ENCODE measurements at places on chromosomes 11 and 22.

GRCh38 chr11:134714021-134714656 lies 302.1 kb upstream of the B3GAT1 start:
- no peak for DNase-seq

- no peak for DNase-seq
These were observed 1.0 kb upstream of the C11orf96 start for GRCh38 chr11:43941257-43941994.

DNA sequence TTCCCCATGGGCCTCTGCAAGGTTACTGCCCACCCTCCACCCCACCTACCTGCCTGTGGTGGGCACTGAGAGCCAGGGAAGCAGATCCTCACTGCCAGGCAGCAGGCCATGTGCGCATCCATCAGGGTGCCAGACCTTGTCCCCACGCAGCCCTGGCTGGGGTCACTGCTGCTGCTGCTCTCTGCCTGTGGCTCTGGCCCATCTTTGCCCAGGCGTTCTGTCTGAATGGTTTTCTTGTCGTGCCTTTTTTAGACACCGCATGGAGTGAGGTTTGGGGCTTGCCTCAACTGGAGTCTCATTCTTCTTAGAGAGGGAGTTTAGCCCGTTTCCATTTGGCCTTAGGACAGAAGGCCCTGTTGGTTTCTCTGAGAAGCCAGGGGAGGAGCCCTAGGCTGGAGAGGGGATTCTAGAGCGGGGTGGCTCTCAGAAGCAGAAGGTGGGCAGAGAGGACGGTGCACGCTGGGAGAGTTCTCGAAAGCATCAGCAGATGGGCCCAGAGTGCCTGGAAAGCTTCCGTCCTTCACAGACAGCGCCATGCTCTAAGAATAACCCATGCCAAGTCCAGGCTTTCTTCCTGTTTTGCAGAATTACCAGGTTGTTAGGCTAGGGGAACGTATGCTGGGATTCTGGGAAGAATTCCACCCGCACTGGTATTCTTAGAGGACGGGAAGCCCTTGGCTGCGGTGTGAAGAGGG lies 8.1 kb downstream of the TANGO2 start:
- no peak for DNase-seq

GRCh38 chr11:128644576-128644975 lies 49.3 kb upstream of the FLI1 start:
- DNase-seq = no peak

DNA sequence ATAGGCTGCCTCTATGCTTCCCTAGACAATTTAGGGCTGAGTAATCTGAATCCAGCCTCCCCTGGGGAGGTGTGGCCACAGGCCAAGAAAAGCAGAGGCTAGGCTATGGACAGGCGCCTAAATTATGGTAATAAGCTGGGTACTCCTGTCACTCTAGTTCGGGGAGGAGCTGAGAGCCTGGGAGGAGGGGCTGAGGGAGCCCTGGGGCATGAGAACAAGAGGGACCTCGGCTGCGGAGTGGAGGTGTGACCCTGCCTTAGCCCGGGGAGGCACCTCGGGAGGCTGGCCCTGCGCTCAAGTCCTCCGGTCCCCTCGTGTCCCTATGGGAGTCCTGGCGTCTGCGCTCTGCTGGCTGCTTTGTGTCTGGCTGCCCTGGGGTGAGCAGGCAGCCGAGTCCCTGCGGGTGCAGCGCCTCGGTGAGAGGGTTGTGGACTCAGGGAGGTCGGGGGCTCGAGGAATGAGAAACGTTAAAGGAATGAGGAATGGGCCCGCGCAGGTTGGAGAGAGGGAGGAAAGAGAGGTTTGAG lies at the start of gene OTOG:
TSS of gene OTOG (plus strand) at position 209 of the 527 bp plus-strand sequence. CDS start at position 323, 114 bp downstream.
- no peak for DNase-seq

- DNase-seq = no peak
These were observed 69.7 kb upstream of the CDON start for GRCh38 chr11:126132319-126132718.

- DNase-seq = no peak
These were observed 64.2 kb downstream of the FLI1 start for GRCh38 chr11:128757886-128758612.

DNA sequence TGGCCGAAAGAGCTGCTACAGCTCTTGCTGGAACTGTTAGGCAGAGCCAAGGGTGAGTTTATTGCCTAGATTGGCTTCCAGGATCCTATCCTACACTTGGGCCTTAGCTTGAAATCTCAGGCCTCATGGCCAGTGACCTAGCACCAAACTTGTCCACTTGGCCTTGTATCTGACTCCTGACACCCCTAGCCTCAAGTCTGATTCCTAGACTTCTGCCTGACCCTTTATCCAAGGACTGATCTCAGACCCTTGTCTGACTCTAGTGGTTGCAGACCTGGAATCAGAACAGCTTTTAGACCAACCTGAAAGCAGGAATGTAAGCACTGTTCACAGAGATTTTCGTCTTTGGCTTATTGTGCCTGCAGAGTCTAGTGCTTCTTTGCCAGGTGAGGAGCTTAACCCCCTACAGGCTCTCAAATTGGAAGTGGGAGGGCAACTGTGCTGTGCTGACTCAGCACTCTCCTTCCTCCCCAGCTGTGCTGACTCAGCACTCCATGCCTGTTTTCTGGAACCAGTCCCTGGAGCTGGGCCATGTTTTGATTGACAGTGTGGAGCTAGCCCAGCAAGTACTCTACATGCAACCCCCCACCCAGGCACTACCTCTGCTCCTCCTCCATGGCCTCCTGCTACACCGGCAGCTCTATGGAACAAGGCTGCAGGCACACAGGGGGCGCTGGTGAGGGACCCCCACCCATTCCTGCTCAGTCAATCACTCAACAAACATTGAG lies 35.1 kb downstream of the RRP8 start:
- DNase-seq = no peak

DNA sequence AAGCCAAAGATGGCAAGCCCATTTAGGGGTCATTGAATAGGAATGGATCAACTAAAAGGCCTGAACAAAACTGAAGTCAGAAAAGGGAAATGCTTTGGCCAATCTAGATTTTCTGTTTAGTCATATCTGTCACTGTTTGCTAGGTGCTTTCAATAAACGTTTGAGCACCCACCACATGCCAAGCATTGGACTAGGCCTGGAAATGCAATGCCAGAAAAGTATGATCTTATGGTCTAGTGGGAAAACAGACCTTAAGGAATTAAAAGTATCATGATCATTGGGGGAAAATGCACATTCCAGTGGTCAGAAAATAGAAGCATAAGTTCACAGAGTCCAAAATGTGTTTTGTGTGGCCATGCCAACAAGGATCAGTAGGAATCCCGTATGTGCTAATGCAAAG lies 76.8 kb upstream of the BIRC3 start:
- no peak for DNase-seq

GRCh38 chr22:33894515-33894914 lies 25.8 kb downstream of the LARGE1 start:
- DNase-seq = no peak

GRCh38 chr11:63672936-63673539 lies 1.9 kb upstream of the ATL3 start:
- no peak for DNase-seq

- no peak for DNase-seq
These were observed 92.8 kb downstream of the MED15 start for GRCh38 chr22:20600137-20600673.

GRCh38 chr22:24071686-24072085 lies 60.6 kb downstream of the CABIN1 start:
- DNase-seq = no peak

DNA sequence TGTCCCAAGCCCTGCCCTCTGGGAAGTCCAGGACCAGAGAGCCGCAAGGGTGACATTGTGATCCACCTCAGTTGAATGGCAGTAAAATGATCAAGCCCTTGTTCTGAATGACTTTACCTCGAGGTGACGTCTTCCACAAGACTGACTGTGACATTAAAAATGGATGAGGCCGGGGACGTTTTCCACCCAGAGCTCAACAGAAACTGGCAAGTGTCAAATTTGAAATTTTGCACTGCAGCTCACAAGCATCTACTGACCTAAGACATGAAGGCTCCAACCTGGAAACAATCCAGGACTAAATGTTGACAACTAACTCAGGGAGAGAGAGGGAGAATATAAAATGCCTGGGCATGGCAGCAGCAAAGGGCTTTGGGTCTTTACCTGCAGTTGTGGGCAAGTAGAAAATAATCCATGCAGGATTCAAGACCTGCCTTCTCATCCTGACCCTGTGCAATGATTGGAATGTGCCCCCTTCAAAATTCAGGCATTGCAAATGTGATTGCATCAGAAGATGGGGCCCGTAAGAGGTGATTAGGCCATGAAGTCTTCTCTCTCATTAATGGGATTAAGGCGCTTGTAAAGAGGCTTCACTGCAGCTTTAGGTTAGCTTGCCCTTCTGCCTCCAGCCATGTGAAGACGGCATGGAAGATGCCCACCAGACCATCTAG lies 33.6 kb upstream of the CLMP start:
- no peak for DNase-seq

DNA sequence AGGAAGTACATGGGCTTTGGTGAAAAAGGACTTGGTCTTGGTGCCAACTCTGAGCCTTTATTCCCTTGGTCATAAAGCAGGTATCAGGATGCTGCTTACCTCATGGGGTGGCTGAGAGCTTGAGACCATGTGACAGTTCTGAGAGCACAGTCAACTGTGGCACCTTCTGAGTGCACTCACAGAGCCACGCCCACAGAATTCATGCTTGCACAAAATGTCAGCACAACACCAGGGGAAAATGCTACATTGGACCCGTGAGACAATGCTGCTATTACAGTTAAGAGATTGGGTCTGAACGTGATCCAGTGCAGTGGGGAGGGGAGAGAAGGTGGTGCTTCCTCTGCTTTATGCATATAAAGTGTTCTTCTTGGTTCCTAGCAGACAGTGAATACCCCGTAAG lies 79.5 kb upstream of the SPON1 start:
- DNase-seq = no peak

DNA sequence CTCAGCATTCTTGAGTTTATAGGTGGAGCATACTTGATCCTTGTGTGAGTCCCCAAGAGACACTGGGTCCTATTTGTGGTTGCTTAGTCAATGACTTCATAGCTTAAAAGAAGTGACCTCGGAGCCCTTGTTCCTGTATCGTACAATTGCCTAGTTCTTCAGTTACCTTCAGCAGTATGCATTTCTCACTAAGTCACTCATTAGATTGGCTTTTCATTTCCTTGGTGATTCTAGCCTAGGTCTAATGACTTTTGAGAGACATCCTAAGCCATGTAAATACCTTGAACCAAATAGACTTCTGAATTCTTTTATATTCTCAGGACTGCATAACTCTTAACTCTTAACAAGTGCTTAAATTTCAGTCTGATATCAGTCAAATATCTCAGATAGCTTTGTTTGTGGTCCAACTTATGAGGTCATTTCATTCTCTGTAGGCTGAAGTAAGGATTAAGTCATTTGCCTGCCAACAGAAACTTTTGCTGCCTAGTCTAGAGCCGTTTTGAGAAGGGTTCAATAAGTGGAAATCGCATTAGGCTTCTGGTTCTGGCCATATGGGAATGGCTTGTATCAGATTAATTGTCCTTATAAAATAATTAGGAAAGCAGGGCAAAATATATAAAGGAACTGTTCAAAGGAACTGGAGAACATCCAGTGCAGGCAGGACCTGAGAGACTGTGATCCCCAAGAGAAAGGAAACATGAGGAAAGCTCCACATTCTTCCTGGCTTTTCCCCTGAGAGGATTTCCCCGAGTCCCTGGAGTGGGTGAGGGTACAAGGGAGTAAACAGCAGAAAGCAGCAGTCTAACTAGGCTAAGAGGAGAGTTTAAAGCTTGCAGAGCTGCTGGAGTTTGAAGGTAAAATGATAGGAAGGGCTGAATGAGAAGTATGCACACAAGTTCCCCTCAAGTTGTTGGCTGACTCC lies 39.9 kb downstream of the TRAF6 start:
- DNase-seq = no peak

DNA sequence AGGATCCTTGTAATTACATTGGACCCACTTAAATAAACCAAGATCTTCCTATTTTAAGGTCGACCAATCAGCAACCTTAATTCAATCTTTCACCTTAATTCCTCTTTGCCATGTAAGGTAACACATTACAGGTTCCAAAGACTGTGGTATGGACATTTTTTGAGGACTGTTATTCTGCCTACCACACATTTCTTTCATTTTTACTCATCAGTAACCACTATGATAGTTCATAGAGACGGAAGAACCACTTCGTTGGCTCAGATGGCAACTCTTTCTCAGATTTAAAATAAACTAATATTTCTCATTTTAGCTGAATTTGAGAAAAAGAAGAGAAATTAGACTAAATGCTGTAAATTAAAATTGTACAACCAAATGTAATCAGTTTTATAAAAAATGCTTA lies 96.3 kb downstream of the PAX6 start:
- no peak for DNase-seq

DNA sequence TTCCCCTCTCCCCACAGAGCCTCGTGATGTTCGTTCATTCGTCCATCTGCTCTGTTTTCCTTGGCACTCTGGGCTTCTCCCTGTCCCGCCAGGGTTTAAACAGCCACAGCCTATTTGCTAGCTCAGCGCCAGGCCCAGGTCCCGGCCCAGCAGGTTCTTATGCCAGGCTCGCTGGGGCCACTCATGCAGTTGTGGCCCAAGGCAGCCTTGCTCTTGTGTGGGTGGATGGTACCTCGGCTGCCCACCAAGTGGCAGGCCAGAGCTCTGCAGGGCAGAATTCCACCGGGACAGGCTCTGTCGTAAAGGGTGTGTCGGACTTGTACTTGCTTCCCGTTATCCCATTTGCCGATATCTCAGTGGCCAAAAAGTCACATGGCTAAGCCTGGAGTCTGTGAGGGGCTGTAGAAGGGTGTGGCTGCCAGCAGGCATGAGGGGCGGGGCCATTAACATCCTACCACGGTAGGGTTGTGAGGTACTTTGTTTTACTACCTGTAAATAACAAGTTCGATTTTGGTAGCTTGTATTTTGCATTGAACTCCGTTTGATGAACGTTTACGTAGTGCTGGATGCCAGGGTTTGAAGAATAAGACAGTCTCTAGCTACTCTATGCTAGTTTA lies 7.9 kb downstream of the FAM118A start:
- peak; percentile 35 for DNase-seq

- DNase-seq = no peak
These were observed 313.4 kb downstream of the BUD13 start for GRCh38 chr11:116459185-116460045.

- DNase-seq = no peak
These were observed 12.8 kb upstream of the LMO1 start for GRCh38 chr11:8276528-8276927.

GRCh38 chr11:15969281-15969680 lies 387.1 kb downstream of the SOX6 start:
- DNase-seq = no peak

DNA sequence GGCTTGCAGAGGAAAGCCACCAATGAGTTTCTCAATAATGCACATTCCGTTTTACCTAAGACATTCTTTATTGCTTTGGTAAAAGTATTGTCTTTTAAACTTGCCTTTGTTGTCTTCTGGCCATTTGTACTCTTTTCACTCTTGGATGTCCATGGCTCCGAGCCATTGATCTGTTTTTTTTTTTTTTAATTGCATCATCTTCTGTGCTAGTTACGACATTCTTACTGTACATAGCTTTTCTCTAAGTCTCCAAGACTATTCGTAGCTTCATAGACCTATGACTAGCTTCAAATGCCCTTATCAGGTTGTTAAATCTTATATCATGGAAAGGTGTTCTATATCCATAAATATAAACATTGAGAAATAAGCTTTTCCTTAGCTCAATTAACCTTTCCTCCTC lies 1522.6 kb downstream of the FAM181B start:
- DNase-seq = no peak

DNA sequence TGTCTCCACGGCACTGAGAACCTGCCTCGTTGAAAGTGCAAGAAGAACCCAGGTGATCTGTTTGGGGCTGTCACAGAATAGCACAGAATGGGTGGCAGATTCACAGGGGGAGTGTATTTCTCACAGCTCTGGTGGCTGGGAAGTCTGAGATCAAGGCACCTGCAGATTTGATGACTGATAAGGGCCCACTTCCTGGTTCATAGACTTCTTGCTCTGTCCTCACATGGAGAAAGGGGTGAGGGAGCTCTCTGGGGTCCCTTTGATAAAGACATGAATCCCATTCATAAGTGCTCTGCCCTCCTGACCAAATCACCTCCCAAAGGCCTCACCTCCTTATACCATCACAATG lies 198.5 kb upstream of the SORL1-AS1 start:
- DNase-seq = no peak

All from central memory CD8-positive, alpha-beta T cell (primary cell).